T-helper 17 cell (primary cell): ENCODE measurements at places on chromosomes 4 and X. TPM values are rescaled to one million over a fixed set of nuclear protein-coding genes. Genes with fewer than 3 reads are reported as not detected.

The TEX13D gene
- not detected for total RNA-seq

The BCAP31 gene
- total RNA-seq = 101 TPM

The HDX gene
- 2.8 TPM for total RNA-seq

The HTN1 gene
- not detected for total RNA-seq

The SULT1B1 gene
- total RNA-seq = 6.3 TPM

The ADGRA3 gene
- 0.35 TPM for total RNA-seq

The ATP2B3 gene
- total RNA-seq = not detected

The KCNE5 gene
- not detected for total RNA-seq

The TSPYL2 gene
- 218 TPM for total RNA-seq

The UGT2A3 gene
- total RNA-seq = not detected

The MAP7D2 gene
- total RNA-seq = not detected

The MAGEA4 gene
- total RNA-seq = not detected

The MAP3K15 gene
- 0.16 TPM for total RNA-seq

The DNAAF6 gene
- total RNA-seq = not detected

The GPR173 gene
- total RNA-seq = not detected

The DRD5 gene
- not detected for total RNA-seq
